ENCODE measurements at places on chromosomes 2 and 18. TPM values are rescaled to one million over a fixed set of nuclear protein-coding genes. Genes with fewer than 3 reads are reported as not detected.

GRCh38 chr2:235579128-235579527 lies 85.3 kb downstream of the AGAP1 start:
- no peaks in the 10 kb centered on the region for H3K4me1 ChIP-seq
- H3K27me3 ChIP-seq: no peaks in the 10 kb centered on the region
- H3K4me3 ChIP-seq: no peak overlapping the region
- no peaks in the 10 kb centered on the region for H3K36me3 ChIP-seq
- DNase-seq: no peak

DNA sequence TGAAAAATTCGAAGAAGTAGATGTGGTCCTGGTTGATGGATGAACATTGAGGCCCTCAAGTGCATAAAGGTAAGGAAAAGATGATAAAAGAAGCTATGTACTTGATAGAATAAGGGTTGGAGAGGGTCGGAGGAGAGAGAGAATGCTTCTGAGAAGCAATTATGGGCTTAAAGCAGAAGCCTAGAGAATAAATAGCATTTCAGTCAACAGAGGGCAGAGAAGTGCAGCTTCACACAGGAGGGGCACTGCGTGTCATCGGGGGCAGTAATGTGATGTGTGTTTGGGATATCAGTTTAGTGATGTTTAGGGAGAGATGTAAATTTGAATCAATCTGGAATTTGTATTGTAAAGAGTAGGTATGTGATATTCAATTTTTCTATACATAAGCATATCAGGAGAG lies 334.5 kb downstream of the PIK3C3 start:
- no peak for DNase-seq
- no peak overlapping the region for H3K27ac ChIP-seq
- no peaks in the 10 kb centered on the region for H3K4me1 ChIP-seq
- no peaks in the 10 kb centered on the region for H3K27me3 ChIP-seq
- H3K4me3 ChIP-seq: no peak overlapping the region

DNA sequence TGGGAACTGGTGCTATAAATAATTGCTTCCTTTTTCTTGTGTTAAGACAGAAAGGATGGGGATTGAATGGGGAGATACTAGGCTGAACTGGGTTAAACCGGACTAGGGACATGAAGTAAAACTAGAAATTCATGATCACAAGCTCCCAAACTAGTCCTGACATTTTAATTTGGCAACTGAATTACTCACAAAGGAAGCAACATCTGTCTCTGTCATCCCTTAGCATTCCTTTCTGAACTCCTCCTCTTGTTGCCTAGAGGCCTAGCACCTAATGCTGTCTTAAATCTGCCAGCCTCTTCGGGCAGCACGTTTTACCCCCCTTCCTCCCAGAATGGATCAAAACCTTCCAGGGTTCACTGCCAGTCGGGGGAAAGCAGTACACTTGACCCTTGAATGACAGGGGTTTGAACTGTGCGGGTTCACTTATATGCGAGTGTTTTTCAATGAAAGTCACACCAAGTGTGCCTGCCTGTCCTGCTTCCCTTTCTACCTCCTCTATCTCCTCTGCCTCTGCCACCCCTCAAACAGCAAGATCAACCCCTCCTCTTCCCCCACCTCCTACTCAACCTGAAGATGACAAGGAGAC lies 8.2 kb downstream of the KCTD1 start:
- no peak overlapping the region for H3K27ac ChIP-seq
- no peak for DNase-seq
- peaks cover 4% of the 10 kb centered on the region for H3K36me3 ChIP-seq
- no peak overlapping the region for H3K4me3 ChIP-seq
- H3K4me1 ChIP-seq: peaks cover 5% of the 10 kb centered on the region

DNA sequence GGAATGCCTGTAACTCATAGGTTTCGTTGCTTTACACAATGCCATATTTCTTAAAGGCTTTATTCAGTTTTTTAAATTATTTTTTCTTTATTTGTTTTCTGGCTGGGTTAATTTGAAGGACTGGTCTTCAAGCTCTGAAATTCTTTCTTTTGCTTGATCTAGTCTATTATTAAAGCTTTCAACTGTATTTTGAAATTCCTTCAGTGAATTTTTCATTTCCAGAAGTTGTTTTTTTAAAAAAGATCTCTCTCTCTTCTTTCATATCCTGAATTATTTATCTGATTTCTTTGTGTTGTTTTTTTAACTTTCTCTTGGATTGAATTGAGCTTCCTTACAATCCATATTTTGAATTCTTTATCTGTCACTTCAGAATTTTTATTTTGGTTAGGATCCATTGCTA lies 239.9 kb upstream of the CTAGE1 start:
- H3K27ac ChIP-seq: no peak overlapping the region
- no peak for DNase-seq
- H3K4me1 ChIP-seq: no peaks in the 10 kb centered on the region
- H3K27me3 ChIP-seq: no peaks in the 10 kb centered on the region

The CNDP1 gene
- total RNA-seq: not detected

Measured in activated naive CD8-positive, alpha-beta T cell treated with anti-CD3 and anti-CD28 coated beads, Interleukin-2, amount 10 ng/mL, durations not matched to agents 7 days and 5 days (primary cell).